Occipital lobe (tissue), 3 donors: ENCODE measurements at places on chromosomes 4 and X.

- no peak for DNase-seq
Observed at GRCh38 chrX:123610915-123611314, 121.9 kb downstream of the THOC2 start.

- DNase-seq = no peak
Observed at GRCh38 chr4:141132072-141132708, 1.1 kb downstream of the RNF150 start.

DNA sequence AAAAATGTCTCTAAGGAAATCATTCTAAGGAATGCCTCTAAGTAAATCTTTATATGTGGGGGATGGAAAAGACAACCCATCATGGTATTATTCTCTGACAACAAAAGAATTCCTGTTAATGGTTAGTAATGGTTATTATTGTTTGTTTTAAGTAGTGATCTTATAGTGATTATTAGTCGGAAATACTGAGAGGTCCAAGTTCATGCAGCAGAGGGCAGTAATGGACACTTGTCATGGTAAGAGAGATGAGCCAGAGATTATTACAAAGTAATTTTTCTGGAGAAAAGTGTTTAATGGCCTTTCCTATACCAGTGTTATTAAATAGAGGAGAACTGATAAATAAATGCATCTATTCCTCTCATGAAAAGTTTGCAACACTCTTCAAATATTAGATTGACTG lies 8.1 kb upstream of the DKK2 start:
- no peak for DNase-seq

DNA sequence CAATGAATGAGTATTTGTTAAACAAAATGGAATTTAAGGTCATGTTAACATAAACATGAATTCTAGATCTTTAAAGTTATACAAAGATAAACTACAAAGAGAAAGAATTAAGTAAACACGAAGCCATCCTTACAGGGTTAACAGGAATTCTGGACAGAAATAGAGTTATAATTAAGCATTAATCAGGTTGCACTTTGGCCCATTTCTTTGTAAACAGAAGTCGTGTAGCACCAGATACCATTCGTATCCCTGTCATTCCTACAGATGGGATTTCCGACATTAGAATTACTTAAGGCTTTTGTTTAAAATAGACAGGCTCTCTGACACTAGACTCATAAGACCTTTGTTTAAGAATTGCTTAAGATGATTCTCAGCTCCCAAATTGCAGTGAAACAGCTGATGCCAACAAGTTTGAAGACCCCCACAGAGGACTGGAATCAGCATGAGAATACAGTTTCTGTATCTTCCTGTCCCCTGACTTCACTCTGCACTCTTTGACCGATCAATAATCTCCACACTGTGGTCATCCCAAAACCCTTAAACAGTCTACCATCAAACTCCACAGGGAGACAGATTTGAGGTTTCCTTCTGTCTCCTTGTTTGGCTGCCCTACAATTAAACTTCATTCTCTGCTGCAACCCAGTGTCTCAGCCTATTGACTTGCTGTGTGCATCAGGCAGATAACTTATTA lies 22.3 kb upstream of the TMEM150C start:
- no peak for DNase-seq

DNA sequence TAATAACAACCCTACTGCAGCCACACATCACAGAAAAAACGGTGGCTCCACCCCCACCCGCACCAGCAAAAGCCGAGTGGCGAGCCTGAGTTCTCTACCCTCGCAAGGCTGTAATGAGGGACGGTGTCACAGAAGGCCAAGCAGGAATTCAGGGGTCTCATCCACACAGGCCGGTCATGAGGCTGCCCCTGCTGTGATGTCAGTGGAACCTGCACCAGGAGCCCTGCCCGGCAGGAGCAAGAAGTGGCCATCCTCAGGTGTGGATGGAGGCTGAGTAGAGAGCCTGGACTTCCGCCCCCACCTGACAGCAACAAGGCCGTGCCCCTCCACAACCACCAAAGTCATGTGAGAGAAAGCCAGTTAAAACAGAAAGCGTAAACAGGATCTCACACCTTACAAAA lies 20.6 kb downstream of the LYAR start:
- no peak for DNase-seq

DNA sequence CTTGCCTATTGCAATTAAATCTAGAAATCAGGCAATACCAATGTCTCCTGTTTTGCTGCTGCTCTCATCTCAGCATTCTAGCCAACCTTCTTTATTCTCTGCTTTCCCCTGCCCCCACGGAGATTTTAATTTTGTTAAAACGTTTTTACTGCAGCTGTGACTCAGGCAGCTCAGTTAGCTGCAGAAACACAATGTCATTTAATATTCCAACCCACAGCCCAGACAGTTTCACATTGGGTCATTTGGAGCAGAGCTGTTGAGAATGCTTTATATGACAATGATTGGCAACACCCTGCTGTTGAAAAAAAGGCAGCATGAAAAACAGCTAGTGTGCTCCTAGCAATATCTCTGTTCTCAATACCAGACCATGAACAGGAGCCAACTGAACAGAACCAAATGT lies 12.6 kb upstream of the SLC10A4 start:
- no peak for DNase-seq

- no peak for DNase-seq
Observed at GRCh38 chr4:56804551-56804950, 16.9 kb downstream of the SPINK2 start.

- peak; percentile 73 for DNase-seq
Observed at GRCh38 chr4:183986971-183987946, 82.2 kb downstream of the STOX2 start.

DNA sequence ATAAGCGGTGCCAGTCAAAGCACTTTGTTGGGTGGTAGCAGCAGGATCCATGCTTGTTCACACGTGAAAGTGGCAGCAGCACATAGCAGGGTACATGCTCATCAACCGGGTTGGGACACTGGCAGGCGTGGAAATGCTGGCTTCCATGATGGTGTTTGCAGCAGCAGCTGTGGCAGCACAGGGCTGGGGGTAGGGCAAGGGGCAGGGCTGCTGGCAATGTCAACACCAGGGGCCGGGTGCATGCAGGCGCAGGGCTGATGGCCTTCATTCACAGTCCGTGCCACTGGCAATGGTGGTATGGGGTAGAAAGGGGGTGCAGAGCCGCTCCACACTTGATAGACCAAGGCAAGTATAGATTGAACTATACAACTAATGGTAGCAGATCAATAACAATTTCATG lies 374.7 kb upstream of the FAM241A start:
- DNase-seq = no peak

DNA sequence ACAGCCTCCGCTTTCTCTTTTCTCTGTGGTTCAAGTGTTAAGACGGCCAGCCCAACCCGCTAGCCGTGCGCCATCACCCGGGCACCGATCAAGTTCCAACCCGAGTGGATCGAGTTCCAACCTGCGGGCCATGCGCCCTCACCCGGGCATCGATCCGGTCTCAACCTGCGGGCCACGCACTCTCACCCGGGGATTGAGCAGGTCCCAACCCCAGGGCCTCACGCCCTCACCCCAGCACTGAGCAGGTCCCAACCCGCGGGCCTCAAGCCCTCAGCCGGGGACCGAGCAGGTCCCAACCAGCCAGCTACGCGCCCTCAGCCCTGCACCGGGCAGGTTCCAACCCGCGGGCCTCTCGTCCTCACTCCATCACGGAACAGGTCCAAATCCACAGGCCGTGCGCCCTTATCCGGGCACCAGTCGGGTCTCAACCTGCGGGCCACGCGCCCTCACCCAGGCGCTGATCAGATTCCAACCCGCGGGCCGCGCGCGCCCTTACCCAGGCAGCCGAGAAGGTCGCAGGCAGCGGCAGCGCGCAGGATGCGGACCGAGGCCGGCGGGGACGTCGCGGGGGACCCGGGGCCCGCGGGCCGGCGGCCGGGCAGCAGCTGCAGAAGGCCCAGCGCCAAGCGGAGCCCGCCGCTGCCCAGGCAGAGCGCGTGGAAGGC lies 443 bp downstream of the GPR143 start:
- no peak for DNase-seq

DNA sequence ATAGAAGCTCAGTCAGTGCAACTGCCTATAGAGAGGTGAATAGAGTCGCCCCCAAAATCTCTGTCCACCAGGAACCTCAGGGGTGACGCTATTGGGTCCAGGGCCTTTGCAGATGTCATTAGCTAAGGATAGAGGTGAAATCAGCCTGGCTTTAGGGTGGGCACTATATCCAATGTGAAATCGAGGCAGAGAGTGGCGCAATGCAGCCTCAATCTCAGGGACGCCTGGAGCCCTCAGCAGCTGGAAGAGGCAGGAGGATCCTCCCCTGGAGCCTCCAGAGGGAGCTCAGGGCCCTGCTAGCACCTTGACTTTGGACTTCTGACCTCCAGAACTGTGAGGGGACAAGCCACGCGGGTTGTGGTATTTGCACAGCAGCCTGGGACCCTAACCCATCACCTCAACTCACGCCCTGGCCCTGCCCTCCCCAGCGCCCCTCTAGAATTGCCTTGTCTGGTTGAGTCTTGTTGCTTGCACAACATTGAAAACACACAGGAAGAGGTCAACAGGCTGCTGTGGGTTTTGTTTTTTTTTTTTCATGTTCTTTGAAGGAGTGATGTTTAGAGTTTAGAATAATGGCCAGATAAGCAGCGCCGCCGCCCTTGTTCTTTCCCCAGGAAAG lies 89.4 kb upstream of the PSAPL1 start:
- DNase-seq = no peak

- DNase-seq = no peak
Observed at GRCh38 chr4:78520808-78521226, 30.8 kb upstream of the ANXA3 start.

GRCh38 chr4:176791591-176792325 lies 964 bp downstream of the VEGFC start:
- no peak for DNase-seq

GRCh38 chr4:108512615-108513505 lies 107.5 kb upstream of the RPL34 start:
- DNase-seq = no peak

DNA sequence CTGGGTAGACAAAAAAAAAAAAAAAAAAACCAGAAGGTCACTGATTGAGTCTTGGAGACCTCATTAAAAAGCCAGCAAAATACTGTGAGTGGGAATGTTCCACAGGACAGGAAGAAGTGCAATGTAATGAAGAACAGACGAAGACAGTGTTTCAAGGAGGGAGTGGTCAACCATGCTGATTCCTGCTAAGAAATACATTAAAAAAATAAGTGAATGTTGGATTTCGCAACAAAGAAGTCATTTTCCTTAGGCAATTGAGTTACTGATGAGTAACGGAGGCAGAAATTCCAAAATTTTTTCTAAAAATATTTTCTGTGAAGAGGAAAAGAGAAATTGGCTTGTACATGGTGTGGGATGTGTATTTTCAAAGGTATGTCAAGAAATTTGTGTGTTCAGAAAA lies 94.3 kb upstream of the FAM47B start:
- DNase-seq = no peak

DNA sequence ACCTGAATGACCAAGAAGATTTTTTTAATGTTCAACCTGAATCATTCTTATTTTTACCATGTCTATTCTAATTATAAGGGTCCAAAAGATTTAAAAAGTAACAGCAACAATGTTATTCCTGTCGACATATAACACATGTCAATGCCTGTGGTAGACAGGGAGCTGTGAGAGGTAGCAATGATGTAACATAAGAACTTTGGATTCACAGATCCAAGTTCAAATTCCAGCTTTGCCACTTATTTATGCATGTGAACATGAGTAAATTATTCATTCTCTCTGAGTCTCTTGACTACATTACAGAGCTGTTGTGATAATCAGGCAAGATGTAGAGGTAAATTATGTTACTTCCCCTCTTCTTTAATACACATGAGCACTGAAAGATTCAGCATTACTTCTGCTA lies 54.5 kb downstream of the KLHL8 start:
- no peak for DNase-seq
